ENCODE measurements at places on chromosomes 4 and X.

- no peak for DNase-seq
These were observed 70.2 kb upstream of the MAP3K15 start for GRCh38 chrX:19585332-19586082.

- no peak for DNase-seq
These were observed 154.6 kb downstream of the ATOH1 start for GRCh38 chr4:93983140-93983539.

DNA sequence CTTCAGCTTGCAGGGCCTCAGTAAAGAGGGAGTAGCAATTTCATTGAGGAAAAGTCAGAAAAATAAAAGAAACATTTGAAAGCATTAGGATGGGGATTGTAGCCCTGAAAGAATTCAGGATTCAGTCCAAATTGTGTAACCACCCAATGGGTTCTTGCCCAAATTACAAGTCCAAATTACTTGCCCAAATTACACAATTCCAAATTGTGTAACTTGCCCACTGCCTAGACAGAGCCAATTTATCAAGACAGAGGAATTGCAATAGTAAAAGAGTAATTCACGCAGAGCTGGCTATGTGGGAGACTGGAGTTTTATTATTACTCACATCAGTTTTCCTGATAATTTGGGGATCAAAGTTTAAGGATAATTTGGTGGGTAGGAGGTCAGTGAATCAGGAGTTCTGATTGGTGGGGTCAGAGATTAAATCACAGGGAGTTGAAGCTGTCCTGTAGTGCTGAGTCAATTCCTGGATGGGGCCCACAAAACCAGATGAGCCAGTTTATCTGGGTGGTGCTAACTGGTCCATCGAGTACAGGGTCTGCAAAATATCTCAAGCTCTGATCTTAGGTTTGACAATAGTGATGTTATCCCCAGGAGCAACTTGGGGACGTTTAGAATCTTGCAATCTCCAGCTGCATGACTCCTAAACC is 18.1 kb upstream of the PAGE5 start:
- DNase-seq, result no peak

GRCh38 chr4:146646593-146647325 is 8.1 kb downstream of the POU4F2 start:
- no peak for DNase-seq

DNA sequence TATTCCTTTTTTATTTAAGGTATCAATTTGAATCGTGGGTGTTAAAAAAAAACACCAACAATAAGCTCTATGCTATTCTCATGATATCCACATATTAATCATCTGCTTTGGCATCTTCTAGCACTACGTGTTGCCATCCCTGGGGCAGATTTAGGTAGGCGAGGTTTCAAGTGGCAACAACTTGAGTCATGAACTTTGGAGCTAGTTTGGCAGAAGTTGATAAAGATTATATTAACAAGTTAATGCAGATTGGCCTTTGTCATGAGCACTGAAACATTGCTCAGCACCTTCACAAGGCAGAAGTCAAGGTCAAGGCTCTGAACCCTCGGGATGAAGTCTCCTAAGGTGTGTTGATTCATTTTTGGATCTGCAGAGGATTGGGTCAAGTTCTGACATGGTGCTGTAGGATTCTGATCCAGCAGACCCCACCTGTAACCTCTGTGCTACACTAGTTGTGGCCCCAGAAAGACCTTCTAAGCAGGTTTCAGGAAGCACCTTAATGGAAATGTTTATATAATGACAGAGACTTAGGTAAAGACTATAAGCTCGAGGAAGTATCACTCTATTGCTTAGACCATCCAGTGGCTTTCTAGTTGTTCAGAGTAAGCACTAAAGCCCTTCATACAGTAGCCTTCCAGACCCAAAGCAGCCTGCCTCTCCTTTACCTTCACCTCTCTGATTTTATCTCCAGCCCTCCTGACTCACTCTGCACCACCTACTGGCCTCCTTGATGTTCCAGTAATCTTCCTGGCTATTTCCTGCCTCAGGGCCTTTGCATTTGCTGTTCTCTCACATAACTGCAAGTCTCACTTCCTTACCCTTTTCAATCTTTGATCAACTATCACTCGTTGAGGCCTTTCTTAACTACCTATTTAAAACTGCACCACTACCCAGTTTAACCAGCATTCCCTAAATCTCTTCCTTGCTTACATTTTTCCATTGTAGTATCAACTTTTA is 117.0 kb upstream of the SLC4A4 start:
- DNase-seq, result no peak

DNA sequence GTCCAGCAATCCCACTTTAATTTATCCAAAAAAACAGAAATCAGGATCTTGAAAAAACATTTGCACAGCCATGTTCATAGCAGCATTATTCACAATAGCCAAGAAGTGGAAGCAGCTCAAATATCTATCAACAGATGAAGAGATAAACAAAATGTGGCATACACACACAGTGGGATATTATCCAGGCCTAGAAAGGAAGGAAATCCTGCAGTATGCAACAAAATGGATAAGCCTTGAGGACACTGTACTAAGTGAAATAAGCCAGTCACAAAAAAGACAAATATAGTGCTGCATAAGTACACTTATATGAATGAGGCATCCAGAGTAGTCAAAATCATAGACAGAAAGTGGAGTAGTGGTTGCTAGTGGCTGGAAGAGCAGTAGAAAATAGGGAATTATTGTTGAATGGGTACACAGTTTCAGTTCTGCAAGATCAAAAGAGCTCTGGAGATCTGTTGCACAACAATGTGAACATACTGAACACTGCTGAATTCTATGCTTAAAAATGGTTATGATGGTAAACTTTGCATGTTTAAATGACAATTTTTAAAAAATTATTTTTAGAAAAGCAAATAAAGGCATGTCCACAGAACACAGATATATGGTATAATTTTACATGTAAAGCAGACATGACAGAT is 25.6 kb downstream of the CHM start:
- no peak for DNase-seq

DNA sequence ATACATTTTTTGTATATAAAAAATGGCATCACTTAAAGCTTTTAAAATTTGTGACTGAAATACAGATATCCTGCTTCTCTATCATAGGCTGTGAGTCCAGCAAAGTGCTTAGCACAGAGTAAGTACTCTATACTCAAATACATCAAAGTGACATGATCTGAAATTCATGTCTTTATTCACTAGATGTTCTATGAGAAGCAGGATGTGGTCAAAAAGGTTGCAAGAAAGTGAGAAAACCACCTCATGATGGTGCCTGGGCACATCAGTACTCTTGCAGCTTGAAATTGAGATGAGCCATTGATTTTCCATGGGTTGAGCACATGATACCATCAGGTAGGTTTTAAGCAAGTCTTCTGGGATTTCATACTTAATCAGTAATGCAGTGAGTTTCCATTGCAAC is 20.4 kb upstream of the SFRP2 start:
- no peak for DNase-seq

- DNase-seq, result no peak
These were observed 23.5 kb downstream of the NDP start for GRCh38 chrX:43949669-43950068.

- no peak for DNase-seq
These were observed 47.9 kb downstream of the TLR10 start for GRCh38 chr4:38734911-38735310.
